Mesendoderm (in vitro differentiated cells): ENCODE measurements at places on chromosomes 3 and 15.

DNA sequence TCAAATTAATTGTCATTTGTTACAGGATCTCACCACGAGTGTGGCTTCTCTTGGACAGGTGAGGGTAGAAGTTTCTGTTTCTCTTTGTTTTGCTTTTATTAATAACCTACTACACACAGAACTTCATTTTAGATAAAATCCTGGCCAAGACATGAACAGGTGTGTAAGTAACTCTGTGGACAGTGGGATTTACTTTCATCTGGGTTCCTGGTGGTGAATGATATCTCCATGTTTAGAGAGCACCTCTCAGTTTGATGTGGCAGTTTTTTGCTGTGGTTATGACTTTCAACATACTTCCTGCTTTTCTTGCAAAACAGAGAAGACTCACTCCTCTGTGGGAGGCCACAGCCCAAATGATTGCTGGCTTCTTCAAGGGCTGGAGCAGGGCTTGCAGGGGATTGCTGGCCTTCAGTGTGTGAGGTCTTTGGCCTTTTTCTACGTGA lies 71.1 kb upstream of the XCR1 start:
- no peak overlapping the region for H3K4me3 ChIP-seq
- no peaks in the 10 kb centered on the region for H3K4me1 ChIP-seq
- H3K27me3 ChIP-seq = no peaks in the 10 kb centered on the region
- no peaks in the 10 kb centered on the region for H3K36me3 ChIP-seq
- no peak overlapping the region for H3K27ac ChIP-seq

DNA sequence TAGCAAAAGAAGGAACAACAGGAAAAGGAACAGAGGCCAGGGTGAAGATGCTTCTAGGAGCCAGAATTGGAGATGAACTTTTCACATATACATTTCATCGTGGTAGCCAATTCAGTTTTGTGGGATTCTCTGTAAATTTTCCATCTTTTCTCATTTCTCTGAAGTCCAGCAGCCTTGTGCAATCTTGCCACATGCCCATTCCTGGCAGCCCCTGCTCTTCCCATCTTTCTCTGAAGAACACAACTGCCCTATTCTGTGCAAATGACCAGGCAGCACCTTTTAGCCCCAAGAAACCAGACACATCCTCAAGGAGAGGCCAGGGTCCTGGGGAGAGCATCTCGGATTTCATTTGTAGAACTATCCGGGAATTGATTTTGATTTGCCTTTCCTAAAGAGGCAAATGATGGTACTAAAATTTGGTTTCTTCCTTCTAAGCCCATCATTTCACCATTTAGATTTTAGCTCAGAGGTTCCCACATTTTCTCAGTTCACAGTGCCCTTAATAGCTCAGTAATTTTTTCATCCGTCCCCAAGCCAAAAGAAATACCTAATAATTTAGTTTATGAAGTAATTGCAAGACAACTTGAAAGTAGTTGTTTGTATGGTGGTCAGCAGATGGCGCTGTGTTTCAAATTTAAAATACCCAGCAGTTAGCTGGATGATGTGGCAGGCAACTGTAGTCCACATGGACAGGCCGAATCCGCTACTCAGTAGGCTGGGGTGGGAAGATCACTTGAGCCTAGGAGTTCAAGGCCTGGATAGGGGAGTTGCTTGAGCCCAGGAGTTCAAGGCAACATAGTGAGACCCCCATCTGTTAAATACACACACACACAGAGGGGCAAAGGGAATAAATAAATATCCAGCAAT lies 61.3 kb upstream of the ACKR4 start:
- H3K27ac ChIP-seq = no peak overlapping the region
- peak; percentile 86 for DNase-seq
- no peaks in the 10 kb centered on the region for H3K27me3 ChIP-seq
- H3K36me3 ChIP-seq = peaks cover 2% of the 10 kb centered on the region
- no peak overlapping the region for H3K4me3 ChIP-seq
- H3K4me1 ChIP-seq = no peaks in the 10 kb centered on the region

- no peaks in the 10 kb centered on the region for H3K27me3 ChIP-seq
- H3K4me3 ChIP-seq = no peak overlapping the region
- H3K27ac ChIP-seq = no peak overlapping the region
- no peak for DNase-seq
- no peaks in the 10 kb centered on the region for H3K4me1 ChIP-seq
Observed at GRCh38 chr15:33808720-33809457, 159.4 kb upstream of the CHRM5 start.

GRCh38 chr3:129474984-129475804 lies 35.2 kb downstream of the IFT122 start:
- H3K4me1 ChIP-seq = no peaks in the 10 kb centered on the region
- H3K36me3 ChIP-seq = no peaks in the 10 kb centered on the region
- no peaks in the 10 kb centered on the region for H3K27me3 ChIP-seq
- H3K27ac ChIP-seq = no peak overlapping the region

DNA sequence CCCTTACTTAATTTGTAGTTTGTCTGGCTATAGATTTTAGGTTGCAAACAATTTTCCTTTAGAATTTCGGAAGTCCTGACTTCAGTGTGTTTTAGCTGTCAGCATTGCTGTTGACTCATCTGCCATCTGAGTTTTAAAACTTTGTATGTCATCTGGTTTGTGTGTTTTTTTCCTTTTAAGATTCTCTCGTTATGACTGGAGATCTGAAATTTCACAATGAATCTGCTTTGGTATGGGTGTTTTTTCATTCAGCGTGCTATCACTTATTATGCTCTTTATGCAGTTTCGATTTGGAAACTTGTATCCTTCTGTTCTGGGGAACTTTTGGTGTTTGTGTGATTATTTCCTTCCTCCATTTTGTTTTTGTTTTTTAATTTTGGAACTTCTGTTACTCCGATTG lies 53.7 kb upstream of the ZNF280D start:
- H3K4me3 ChIP-seq = no peak overlapping the region
- no peaks in the 10 kb centered on the region for H3K4me1 ChIP-seq
- H3K27me3 ChIP-seq = no peaks in the 10 kb centered on the region
- H3K27ac ChIP-seq = no peak overlapping the region
- H3K36me3 ChIP-seq = no peaks in the 10 kb centered on the region

GRCh38 chr3:74149466-74149865 lies 465.0 kb downstream of the CNTN3 start:
- no peaks in the 10 kb centered on the region for H3K27me3 ChIP-seq
- DNase-seq = no peak
- H3K4me1 ChIP-seq = no peaks in the 10 kb centered on the region
- no peaks in the 10 kb centered on the region for H3K36me3 ChIP-seq
- H3K27ac ChIP-seq = no peak overlapping the region

DNA sequence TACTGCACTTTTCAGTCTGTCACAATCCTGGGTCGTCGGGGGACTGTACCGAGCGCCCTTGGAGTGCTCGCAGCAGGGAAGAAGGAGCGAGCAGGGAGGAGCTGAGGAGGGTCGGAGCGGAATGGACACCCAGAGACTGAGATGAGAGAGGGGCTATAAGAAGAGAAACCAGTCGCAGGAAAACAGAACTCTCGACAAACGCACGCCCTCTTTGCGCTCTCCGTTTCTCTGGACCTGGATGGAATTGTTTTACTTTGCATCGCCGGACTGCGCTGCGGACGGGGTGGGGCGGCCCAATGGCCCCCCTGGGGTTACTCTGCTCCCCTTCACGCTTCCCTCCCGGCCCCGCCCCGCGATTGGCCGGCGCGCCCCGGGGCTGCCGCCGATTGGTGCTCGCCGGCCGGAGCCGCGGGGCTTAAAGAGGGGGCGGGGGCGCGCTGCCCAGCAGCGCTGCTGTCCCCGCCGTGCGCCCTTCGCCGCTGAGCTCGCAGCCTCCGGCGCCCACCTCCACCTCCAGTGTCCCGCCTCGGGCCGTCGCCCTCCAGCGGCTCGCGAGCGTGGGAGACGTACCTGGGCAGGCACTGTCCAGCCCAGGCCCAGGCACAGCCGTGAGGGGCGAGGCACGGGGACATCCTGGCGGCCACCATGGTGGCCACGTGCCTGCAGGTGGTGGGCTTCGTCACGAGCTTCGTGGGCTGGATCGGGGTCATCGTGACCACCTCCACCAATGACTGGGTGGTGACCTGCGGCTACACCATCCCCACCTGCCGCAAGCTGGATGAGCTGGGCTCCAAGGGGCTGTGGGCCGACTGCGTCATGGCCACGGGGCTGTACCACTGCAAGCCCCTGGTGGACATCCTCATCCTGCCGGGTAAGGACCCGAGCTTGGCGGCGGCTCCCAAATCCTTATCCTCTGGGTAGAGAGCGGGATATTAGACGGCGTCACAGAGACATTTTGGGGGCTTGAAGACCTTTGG lies at the start of gene CLDN11:
Gene CLDN11, plus strand, starts transcription at position 447 of the 977 bp plus-strand sequence. Its CDS starts 199 bp downstream, at position 646.
- H3K27me3 ChIP-seq = no peaks in the 10 kb centered on the region
- peaks cover 13% of the 10 kb centered on the region for H3K4me1 ChIP-seq
- H3K36me3 ChIP-seq = no peaks in the 10 kb centered on the region

DNA sequence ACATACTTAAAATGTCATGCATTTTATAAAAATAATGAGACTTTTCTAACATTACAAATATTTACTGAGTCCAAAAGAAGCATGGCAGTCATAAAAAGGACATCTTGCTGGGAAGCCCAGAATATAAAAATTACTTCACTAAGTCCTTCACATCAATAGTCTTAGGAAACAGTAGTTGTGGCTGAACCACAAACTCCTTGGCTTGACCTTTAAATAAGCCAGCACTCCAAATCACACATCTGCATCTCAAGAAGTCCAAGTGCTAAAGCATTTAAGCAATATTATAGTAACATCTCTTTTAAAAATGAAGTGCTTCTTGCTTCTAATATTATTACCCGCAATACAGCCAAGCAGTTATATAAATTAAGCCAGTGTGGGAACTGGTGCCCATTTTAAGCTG lies 8.8 kb downstream of the CCNL1 start:
- peaks cover 11% of the 10 kb centered on the region for H3K36me3 ChIP-seq
- no peaks in the 10 kb centered on the region for H3K27me3 ChIP-seq
- H3K27ac ChIP-seq = no peak overlapping the region
- no peak overlapping the region for H3K4me3 ChIP-seq
- H3K4me1 ChIP-seq = no peaks in the 10 kb centered on the region
- no peak for DNase-seq

DNA sequence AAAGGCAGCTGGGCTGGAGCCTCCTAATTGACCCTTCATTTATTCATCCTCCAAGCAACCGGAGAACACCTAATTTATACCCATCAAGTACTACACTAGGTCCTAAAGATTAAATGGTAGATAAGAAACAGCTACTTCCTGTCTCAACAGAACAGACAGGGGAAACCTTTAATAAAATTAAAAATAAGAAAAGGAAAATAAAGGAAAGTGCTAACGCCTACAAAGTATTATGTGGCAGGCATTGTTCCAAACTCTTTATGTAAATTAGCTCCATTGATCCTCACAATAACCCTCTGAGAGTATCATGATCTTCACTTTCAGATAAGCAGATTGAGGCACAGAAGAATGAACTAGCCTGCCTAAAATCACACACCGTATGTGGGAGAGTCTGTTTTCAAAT lies 139.5 kb downstream of the CNTN6 start:
- H3K4me1 ChIP-seq = peaks cover 3% of the 10 kb centered on the region
- no peaks in the 10 kb centered on the region for H3K36me3 ChIP-seq
- H3K27me3 ChIP-seq = no peaks in the 10 kb centered on the region

DNA sequence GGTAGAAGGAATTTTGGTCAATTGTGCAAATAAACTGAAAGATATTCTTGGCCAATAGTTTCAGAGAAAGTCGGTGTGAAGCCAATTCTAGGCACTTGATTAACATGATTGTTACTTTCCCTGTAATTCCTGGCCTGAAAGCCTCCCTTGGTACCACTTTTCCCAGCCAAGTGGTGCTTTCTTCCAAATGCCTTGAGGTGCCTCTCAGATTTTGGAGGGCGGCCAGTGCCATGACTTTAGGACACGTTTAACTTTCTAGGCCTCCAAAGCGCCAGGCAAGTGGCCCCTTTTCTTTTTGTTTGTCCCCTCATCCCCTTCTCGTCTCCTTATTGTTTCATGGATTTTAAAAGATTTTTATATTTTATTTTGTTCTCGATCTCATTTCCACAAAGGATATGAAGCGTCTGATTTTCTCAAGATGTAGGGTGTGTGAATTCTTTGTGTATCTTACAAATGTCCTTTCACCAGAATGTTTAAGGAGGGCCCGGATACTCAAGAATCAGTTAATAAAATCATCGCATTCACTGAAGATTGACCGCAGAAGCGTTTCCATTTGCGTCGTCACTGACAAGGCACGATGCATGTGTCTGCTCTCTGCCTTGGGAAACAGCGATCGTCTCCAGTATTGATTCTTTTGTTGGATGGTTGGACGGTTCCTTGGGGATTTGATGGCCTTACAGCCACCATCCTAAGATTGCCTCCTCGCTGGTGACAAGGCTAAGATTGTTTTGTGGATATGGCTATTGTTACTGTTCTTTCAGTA lies 87.8 kb downstream of the ASB7 start:
- DNase-seq = no peak
- H3K36me3 ChIP-seq = no peaks in the 10 kb centered on the region
- no peak overlapping the region for H3K27ac ChIP-seq
- H3K4me3 ChIP-seq = no peak overlapping the region
- H3K27me3 ChIP-seq = no peaks in the 10 kb centered on the region
- no peaks in the 10 kb centered on the region for H3K4me1 ChIP-seq

DNA sequence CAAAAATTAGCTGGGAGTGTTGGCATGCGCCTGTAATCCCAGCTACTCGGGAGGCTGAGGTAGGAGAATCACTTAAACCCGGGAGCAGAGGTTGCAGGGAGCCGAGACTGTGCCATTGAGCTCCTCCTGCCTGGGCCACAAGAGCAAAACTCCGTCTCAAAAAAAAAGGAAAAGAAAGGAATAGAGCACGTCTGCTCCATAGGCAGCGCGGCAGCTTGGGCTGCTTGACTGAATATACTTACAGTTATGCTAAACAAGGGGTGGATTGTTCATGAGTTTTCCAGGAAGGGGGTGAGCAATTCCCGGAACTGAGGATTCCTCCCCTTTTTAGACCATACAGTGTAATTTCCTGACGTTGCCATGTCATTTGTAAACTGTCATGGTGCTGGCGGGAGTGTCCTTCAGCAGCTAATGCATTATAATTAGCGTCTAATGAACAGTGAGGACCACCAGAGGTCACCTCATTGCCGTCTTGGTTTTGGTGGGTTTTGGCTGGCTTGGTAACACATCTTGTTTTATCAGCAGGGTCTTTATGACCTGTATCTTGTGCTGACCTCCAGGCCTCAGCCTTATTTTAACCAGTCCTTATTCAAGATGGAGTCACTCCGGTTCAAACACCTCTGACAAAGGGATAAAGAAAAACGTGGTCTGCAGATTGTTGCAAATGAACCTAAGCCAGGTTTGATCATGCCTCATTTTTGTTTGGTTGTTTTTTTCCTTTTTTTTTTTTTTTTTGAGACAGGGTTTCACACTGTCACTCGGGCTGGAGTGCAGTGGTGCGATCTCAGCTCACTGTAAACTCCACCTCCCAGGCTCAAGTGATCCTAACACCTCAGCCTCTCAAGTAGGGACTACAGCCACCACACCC lies 24.9 kb upstream of the SENP5 start:
- no peak for DNase-seq
- H3K4me3 ChIP-seq = no peak overlapping the region
- H3K27me3 ChIP-seq = no peaks in the 10 kb centered on the region
- H3K36me3 ChIP-seq = no peaks in the 10 kb centered on the region
- H3K4me1 ChIP-seq = no peaks in the 10 kb centered on the region
- no peak overlapping the region for H3K27ac ChIP-seq
